ENCODE measurements at places on chromosomes 3 and 15. TPM values are rescaled to one million over a fixed set of nuclear protein-coding genes. Genes with fewer than 3 reads are reported as not detected.
A peak's percentile ranks its signal among the peaks of the same experiment; 100 is the strongest.

- ATAC-seq: no peak
Observed at GRCh38 chr3:119898478-119899191, 116.7 kb downstream of the NR1I2 start.

Gene RFX7
- 23.7 TPM for total RNA-seq

DNA sequence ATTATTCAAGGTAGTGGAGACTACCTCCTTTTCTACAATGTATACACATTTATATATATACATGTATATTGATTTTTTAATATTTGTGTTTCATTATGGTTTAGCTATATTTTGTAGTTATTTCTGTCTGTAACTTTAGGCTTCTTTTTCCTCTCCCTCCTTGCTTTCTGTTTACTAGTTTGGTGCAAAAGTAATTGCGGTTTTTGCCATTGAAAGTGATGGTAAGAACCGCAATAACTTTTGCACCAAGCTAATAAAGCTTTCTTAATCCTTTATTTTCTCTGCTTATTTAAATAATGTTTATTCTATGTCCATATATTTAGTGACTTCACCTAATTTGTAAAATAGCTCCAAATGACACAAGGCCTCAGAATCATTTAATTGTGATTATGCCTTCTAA lies 195.3 kb upstream of the PLSCR5 start:
- no peak for ATAC-seq

- no peak for ATAC-seq
Observed at GRCh38 chr15:66502491-66502890, 2.2 kb downstream of the RPL4 start.

DNA sequence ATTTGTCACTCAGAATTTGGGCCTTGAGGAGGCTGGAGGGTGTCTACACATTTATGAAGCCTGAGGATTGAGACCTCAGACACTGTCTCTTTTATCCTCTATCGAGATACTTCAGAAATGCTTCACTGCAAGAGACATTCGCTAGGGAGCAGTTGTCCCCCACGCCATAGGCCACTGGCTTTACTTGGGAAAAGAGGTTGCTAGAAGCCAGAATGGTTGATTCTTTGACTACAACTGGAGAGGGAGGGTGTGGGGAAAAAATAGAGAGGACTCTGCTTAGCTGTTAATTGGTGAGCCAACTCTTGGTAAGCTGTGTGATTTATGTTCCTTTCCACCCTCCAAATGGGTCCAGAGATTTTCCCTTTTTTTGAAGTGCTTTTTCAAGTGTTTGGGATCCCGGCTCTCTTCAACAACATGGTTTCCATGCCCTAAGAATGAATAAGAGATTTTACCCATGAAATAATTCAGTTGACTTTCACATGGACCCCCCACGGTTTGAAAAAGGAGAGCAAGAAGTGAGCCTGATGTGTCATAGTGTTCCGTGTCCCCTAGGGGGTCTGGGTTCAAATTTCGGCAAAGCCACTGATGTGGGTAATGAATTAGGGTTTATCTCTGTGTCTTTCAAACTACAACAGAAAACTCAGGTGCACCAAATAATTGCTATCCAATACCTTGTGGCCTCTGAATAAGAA lies 2.7 kb downstream of the BOC start:
- no peak for ATAC-seq

Gene ECE2
- not detected for total RNA-seq

GRCh38 chr3:4821338-4821737 lies 157.9 kb upstream of the BHLHE40 start:
- no peak for ATAC-seq

- peak; percentile 18 for ATAC-seq
Observed at GRCh38 chr3:136545664-136546268, 206.4 kb downstream of the STAG1 start.

DNA sequence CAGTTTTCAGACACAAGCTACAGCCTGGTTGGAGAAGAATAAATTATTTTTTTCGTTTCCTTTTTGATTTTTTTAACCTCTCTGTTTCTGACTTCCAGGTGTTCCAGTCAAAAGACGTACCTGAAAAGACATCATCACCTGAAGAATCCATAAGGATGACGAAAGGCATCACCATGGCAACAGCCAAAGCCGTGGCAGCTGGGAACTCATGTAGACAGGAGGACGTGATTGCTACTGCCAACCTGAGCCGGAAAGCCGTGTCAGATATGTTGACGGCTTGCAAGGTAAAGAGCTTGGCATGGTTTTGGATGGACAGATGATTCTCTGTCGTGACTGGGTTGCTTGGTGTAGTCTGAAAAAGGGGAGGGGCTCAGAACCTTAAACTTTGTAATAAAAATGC lies 237.0 kb upstream of the TPM1 start:
- no peak for ATAC-seq

- no peak for ATAC-seq
Observed at GRCh38 chr3:169869484-169870220, at the start of gene LRRC31. TSS of gene LRRC31 (minus strand) at chr3:169869935. CDS start at chr3:169869807, 128 bp downstream.

GRCh38 chr3:124084022-124084881 lies 92.3 kb upstream of the ROPN1 start:
- ATAC-seq: no peak

DNA sequence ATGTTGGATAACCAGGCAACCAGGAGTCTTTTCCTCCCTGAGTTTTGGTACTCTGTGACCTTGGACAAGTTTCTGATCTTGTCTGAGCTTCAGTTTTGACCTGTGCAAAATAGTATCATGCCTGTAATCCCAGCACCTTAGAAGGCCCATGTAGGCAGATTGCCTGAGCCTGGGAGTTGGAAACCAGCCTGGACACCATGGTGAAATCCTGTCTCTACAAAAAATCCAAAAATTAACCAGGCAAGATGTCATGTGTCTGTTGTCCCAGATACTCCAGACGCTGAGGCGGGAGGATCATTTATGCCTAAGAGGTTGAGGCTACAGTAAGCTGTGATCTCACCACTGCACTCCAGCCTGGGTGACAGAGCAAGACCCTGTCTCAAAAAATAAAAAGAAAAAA lies 114.8 kb downstream of the IL12A start:
- no peak for ATAC-seq

Gene TLR9
- 0.21 TPM for total RNA-seq

DNA sequence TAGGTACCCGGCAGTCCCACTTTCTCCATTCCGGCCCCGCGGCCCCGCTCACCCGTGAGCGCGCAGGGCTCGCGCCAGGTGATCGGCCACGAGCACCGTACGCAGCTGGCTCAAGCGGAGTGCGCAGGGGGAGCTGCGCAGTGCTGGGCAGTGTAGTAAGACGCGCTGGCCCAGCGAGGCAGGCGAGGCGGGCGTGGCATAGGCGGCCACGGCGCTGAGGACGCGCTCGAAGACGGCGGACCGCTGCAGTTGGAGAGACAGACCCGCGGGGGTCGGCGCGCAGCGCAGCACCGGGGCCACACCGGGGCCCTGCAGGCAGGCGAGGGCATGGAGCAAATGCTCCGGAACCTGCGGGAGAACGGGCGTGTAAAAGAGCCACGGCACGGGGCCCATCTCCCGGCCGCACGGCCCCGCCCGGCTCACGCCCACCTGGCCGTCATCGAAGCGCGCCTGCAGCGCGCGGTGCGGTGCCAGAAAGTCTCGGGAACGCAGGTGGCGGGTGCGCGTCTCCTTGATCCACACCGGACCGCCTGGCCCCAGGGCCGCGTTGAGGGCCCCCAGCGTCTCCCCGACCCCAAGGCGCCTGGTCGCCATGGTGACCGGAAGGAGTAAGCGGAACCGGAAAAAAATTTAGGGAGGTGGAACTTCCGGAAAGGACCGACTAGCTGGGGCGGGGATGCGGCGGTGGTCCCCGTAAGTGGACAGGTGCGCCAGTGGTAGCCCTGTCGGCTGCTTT lies at the start of gene DALRD3:
Gene DALRD3, minus strand, starts transcription at position 610 of the 736 bp plus-strand sequence. Its CDS starts 16 bp downstream, at position 594.
- peak; percentile 36 for ATAC-seq

Gene MST1R
- 0.27 TPM for total RNA-seq

DNA sequence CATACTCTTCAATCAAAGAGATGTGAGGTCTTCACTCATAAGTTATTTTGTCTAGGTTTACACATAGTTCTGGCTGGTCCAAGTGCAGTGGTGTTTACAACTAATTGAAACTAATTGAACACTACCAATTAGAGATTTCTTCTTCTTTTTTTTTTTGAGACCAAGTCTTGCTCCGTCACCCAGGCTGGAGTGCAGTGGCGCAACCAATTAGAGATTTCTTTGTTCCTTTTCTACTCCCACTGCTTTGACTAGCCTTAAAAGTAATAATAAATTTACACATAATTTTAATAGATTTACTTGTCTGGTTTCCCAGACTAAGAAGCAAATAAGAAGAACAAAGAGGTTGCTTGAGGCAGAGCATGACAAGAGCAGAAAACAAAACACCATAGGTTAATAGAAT lies 6.7 kb upstream of the DENND6A start:
- ATAC-seq: no peak

DNA sequence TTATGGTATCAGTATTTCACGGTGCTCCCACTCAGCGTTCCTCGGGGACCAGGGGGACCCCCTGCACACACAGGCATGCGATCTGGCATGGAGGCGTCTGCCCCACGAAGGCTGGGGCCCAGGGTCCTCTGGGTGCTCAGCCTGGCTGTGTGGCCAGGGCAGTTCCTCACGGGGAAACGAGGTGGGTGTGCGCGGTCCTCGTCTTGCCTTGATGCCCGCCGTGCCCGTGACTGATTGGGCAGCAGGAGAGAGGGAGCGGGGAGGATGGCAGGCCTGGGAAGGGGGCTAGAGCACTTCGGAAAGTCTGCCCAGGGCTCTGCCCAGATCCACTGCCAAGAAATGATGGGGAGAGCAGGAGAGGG lies 10.9 kb downstream of the LINGO1 start:
- ATAC-seq: no peak

GRCh38 chr3:113498221-113499005 lies 16.5 kb downstream of the SPICE1 start:
- no peak for ATAC-seq

GRCh38 chr3:129555616-129556357 lies 12.8 kb downstream of the H1-8 start:
- ATAC-seq: no peak

Gene EXD1
- not detected for total RNA-seq

GRCh38 chr15:71109905-71110304 lies 5.4 kb upstream of the THSD4 start:
- no peak for ATAC-seq
